ENCODE measurements at places on chromosomes 2 and 18.

DNA sequence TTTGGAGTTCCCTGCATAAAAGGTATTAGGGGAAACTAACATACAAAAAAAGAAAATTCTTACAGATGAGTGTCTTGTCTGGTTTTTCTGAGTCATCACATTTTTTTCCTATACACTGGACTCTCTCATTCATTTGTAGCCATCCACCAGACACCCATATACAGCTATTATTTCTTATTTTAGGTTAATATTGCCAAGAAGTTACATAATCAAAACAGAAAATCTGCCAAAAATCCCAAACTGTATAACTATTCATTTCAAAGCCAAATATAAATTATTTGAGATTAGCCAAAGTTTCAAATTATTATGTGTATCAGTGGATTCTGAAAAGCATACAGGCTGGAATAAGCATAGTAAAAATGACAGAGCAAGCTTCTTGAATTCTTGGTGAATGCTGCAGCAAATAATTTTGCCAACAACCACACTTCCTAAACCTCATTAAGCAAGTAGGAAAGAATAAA is 191.2 kb downstream of the NCKAP5 start:
- DNase-seq, result no peak

GRCh38 chr2:21424375-21424774 is 300.6 kb downstream of the TDRD15 start:
- DNase-seq, result no peak

- no peak for DNase-seq
Observed at GRCh38 chr2:10989782-10990181, 78.0 kb downstream of the KCNF1 start.

GRCh38 chr2:171568089-171568488 is 45.8 kb downstream of the CYBRD1 start:
- DNase-seq, result no peak

GRCh38 chr2:120526997-120527945 is 181.3 kb downstream of the INHBB start:
- no peak for DNase-seq

DNA sequence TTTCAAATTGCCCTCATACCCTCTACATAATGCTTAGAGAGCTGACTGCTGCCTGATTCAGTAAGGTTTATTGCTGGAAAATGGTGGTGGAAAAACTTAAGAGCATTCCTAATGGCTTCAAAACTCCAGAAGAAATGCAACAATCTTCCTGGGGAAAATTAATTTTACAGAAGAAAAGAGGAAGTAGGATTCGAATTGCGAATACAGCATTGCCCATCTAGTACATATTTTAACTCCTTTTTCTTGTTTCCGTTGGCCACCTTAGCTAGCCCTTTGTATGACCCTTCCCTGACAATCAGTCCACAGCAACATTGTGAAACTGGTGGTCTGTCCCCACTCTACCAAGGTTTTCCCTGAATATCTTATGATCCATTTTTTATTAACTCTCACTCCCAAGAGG is 224.7 kb downstream of the MTX2 start:
- no peak for DNase-seq

- no peak for DNase-seq
Observed at GRCh38 chr18:8469544-8470130, 139.6 kb upstream of the RAB12 start.

All from CD4-positive, alpha-beta T cell treated with Interleukin-6 at 100 ng/mL for 8 hours (primary cell).